ENCODE measurements at places on chromosomes 1 and 21.

DNA sequence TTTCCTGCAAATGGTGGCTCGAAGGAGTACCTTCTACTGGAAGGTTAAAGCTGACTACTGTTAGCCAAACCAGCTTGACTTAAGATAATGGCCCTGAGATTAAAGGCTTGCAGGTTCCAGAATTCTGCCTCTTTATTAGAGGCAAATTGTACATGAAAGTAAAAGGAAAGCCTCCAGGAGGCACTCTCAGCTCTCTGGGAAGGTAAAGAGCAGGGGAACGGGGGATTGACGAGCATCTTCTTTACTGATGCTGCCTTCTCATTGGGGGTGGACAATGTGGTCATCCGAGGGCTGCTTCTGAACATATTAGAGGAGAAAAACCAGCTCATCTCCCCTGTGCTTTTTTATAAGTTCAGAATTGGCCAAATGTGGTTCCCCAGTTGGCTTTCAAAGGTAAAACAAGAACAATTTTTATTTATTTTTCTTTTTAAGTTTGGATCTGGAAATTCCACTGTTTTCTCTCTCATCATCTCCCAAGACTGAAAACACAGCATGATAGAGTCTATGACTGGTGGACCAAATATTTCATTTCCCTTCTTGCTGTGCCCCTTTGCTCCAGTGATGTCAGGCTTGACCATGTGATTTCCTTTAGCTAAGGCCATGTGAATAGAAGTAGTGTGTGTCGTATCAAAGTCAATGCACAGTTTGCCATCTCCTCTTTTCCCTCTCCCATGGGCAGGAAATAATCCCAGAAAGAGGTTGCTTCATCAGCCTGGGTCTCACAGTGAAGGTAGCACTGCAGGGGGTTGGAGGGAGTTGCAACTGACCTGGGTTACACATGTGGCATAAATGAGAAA, 292.7 kb downstream of the PRDM2 start:
- DNase-seq: no peak

DNA sequence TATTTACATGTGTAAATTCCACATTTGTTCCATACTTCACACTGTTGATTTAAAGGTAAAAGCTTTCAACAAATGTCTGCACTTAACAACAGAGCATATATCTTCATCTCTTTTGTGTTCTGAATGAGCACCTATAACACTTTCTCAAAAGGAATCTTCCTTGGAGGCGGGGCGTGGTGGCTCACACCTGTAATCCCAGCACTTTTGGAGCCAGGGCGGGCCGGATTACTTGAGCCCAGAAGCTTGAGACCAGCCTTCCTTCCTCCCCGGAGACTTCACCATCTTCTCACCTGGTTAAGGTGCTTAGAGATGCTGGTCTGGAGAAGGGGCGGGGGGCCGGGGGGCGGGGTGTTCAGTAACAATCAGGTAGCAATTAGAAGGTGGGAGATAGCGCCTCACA, 16.5 kb downstream of the RYR2 start:
- no peak for DNase-seq

DNA sequence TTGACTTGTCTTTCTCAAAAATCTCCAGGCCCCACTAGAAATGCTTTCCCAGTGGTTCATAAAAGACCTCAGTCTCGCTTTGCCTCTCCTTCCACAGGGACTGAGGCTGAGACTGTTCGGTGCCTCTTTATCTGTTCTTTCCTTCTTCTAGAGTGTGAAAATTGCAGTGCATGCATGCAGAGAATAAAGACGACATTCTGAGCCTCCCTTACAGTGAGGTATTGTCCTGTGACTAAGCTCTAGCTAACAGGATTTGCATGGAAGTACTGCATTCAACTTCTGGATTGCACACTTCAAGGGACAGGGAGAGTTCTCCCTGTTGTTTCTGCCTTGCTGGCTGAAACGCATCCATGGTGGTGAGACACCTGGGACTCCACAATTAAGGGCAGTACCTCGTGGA, 69.1 kb downstream of the COLGALT2 start:
- DNase-seq: no peak

GRCh38 chr1:31458287-31458896, 45.4 kb downstream of the SERINC2 start:
- no peak for DNase-seq

DNA sequence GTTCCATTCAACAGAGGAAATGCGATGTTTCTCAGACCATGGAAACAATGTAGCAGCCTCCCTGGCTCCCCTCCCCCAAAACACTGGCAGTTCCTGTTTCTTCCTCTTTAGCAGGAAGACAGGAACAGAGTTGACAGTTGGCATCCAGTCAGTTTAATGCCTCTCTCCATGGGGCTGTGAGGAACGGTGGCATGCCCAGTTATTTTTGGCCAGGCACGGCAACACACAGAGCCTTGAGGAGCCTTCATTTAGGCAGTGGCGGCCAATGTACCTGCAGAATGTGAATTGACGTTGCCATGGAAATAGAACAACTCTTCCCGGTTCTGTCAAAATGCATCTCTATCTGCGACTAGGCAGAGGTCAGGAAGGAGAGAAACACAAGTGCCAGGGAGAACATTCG, 330.6 kb downstream of the DSCAM start:
- peak; percentile 5 for DNase-seq

DNA sequence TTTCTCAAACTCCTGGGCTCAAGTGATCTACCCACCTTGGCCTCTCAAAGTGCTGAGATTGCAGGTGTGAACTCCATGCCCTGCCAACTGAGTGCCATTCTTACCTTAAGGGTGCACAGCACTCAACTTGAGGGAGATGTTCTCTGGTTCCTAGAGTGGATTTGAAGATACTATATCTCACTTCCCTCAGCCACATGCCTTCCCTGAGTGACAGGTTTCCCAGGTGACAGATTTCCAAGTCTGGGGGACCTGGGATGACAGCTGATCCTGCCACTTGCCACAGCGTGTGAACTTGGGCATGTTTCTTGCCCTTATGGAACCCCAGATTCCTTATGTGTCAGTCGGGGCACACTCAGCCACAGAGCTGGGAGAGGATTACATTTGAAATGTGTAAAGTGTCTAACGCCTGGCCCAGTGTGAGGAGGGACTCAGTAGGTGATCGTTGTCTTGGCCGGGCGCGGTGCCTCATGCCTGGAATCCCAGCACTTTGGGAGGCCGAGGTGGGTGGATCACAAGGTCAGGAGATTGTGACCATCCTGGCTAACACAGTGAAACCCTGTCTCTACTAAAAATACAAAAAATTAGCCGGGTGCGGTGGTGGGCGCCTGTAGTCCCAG, 29.6 kb upstream of the BTG2 start:
- DNase-seq: no peak

DNA sequence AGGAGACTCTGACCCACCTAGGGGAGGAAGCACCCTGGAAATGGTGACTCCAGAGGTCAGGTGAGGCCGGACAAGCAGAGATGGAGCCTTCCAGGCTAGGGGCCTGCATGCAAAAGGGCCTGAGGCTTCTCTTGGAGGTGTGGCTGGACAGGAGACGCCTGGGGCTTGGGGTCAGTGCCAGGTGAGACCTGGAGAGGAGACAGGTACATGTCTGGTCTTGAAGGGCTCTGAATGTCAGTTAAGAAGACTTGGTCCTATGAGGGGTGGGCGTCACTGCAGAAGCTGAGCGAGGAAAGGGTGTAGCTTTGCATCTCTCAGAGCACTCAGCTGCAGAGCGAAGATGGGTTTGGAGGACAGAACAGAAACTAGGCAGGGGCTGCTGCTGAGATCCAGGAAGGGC, 14.3 kb downstream of the LRP8 start:
- DNase-seq: no peak

DNA sequence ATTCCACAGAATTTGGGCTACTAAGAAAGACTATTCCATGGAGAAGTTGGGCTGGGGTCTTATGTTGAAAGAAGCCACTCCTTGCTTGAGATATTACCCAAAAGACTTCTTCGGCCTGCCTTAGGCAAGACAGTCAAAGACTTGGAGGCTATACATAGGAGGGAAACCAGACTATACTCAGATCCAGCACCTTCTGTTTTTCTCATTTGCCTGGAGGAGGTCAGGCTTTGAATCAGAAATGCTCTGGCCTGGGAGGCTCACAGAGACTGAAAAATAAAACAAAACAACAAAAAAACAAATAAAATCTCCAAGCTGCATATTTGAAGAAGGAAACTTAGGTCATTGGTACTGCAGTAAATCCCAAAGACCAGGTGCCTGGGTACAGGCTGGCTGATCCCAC, 38.4 kb upstream of the EXOSC10 start:
- DNase-seq: no peak

GRCh38 chr1:110559157-110559556, 40.2 kb upstream of the KCNA10 start:
- no peak for DNase-seq

DNA sequence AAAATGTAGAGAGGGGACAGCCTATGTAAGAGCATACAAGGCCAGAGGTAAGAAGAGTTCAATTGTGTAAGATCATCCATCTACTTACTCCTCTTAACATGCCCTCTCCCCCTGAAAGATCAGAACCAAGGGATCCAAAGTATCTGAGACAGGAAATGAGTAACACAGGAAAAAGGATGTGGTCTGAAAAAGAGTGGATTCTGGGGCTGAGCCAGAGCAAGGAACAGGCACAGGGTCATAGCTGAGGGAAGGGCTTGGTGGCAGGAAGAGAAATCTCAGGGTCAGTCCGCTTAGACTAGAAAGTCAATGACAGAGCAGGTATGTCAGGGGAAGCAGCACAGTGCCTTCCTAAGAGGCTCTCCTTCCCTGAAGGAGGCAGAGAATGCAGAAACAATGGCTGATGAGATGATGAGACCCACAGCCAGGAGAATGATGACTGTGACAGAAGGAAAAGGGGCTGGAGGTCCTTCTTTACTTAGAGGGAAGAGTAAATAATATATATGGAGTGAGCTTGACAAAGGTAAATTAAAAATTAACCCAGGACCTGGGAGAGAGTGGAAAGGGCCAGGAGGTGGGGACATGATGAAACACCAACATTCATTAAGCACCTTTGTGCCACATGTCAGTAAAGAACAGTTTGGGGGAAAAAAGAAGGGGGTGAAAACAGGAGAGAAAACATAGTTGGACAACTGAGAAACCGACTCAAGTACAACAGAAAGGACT, 26.2 kb upstream of the A3GALT2 start:
- no peak for DNase-seq

All from putamen (tissue), 1 donor.